COR-L47 (cell line): ENCODE measurements at places on chromosomes 11 and 22.

GRCh38 chr11:117986981-117987574 lies 884 bp downstream of the IL10RA start:
- no peak for DNase-seq

DNA sequence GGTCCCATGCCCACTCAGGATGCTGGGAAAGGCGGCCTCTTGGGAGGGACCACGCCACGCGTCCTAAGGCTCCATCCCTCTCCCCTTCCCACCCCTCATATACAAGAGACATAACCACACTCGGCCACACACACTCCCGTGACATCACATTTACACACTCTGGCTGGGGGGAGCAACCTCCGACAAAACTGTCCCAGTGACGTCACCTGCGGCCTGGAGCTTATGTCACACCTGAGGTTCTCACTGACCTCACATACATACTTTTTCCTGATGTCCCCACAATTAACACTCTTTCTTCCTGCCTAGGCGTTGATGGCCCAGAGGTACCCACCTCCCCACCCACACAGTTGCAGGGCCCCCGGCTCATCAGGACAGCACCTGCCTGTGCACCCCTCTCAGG lies 1.9 kb downstream of the ELFN2 start:
- DNase-seq, result no peak

GRCh38 chr22:50488886-50489285 lies 2.2 kb downstream of the MIOX start:
- DNase-seq, result no peak

- no peak for DNase-seq
Observed at GRCh38 chr11:69531717-69532088, 50.2 kb downstream of the LINC01488 start.

- DNase-seq, result no peak
Observed at GRCh38 chr11:12524865-12525264, 147.5 kb downstream of the PARVA start.

GRCh38 chr22:30996462-30996861 lies 27.4 kb downstream of the TUG1 start:
- DNase-seq, result no peak

GRCh38 chr22:22886546-22886945 lies 1.1 kb upstream of the IGLL5 start:
- DNase-seq, result no peak

DNA sequence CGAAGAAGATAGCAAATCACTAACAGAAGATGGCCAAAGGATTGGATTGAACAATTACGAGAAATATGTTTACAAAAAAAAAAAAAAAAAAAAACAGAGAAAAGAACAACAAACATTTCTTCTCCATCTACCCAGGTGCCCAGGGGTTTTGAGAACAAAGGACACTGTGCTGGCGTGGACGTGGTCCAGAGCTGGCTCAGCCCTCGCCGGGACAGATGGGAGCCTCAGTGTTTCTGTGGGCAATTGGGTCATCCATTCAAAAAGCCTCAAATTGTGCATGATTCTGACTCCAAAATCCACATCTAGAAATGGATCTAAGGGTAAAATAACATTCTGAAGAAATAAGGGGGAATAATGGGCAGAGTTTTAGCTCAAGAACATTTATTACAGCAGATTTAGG lies 63.1 kb downstream of the DHCR7 start:
- no peak for DNase-seq

DNA sequence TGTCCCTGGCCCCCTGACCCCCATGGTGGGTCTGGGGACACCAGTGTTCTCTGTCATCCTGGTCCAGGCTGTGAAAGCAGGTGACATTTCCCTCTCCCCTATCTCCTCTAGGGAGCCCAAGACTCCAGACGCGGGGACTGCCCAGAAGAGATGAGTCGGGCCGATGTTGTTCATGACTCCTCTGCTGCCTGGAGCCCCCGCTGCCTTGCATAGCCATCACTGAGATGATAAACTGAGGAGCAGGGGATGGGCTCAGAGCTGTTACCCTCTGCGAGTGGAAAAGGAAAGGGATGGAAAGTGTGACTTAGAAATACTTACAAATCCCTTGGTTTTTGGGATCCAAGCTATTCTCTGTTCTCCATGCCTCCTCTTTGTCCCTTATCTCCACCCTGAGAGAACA lies 209.6 kb downstream of the DSCAML1 start:
- no peak for DNase-seq

- no peak for DNase-seq
Observed at GRCh38 chr11:81278991-81279390, 1454.7 kb downstream of the FAM181B start.

- DNase-seq, result no peak
Observed at GRCh38 chr11:114276077-114276476, 20.1 kb upstream of the NNMT start.

DNA sequence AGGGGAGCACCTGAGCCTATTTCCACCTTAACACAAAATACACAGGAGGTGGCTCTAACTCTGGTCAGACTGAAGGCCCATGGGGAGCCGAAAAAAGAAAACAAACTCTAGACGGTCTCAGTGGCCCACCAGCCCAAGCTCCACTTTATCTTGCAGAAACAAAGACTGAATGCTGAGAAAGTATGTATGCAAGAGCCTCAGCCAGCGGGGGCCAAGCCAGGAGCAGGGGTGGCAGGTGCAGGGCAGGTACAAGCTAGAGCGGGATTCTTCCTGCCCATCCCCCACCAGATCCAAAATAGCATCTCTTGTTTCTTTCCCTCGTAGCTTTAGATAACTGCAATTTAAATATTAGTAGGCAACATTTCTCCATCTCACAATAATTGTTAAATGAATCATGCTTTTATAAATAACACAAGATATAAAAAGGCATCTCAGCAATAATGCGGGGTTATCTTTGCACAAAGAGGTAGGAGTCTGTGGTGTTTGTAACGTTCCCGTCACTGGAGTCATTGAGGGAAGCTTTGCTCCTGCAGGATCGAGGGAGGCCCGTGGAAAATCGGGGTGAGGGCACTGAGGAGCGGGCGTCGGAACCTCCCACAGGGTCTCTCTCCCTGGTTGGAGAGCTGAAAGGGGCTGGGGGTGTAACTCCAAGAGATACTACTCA lies 418.0 kb downstream of the SHANK2 start:
- no peak for DNase-seq

GRCh38 chr22:45446216-45446615 lies 32.7 kb downstream of the RIBC2 start:
- no peak for DNase-seq

GRCh38 chr11:4084406-4085125 lies 10.0 kb upstream of the RRM1 start:
- no peak for DNase-seq

DNA sequence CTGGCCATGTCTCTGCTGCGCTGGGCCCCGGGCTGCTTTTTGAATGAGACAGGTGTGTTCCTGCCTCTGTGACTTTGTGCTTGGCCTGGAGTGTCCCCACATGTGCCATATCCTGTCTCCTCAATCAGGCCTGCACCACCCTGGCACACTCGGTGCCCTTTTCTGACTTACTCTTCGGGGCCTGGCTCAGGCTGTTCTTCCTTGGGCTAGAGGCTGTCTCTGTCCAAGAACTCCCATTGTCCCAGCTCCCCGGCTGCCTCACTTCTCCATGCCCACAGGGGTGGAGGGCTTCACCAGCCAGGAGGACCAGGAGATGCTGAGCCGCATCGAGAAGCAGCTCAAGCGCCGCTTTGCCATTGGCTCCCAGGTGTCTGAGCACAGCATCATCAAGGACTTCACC lies 23.0 kb downstream of the MCM5 start:
- no peak for DNase-seq

DNA sequence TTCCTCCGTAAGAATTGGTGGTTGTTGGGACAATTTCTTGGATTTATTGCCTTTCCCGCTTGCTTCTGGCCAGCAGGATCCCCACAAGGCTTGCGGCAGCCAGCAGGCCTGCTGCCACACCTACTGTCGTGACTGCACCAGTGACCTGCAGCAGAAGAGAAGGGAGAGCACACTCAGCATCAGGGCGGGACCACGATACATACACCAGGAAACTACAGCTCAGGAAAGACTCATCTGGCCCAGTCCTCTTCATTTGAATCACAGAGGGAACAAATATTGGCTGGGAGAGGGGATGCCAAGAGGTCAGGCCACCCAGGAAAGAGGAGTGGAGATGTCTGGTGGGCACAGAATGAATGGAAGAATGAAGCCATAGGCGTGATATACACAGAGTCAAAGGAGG lies 10.3 kb downstream of the PLAAT2 start:
- DNase-seq, result no peak

DNA sequence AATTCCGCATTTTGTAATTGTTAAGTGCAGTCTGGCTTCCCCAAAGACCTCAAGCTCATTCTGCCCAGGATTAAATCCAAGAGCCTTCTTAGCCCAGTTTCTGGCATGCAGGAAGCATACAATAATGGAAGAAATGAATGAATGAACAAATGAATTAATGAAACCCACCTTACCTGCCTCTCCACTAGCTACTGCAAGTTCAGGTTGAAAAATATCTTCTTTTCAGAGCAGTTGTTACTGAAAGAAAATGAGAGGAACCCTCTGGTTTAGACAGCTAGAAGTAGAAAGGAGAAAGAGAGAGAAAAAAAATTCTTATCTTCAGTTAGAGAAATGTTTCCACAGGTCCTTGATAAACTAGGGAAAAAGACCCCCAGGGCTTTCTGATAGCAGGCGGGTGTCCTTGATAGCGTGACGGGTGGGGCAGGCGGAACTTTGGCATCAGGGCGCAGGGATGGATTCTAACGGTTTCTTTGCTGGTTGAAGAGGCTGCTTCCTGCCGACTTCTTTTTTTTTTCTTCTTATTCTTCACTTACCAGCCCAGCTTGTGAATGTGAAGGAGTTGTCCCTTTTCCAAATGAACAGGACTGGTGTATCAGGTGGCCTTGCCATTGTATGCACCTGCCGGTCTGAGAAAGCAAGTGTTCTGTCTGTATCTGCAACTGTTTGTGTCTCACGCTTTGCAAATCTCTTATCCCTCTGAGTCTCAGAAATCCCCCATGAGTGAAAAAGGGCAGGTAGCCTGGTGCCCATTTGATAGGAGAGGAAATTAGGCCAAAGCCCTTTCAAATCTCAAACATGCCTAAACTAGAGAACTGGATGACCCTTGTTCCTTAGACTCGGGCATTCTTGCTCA lies 10.0 kb downstream of the LMO2 start:
- no peak for DNase-seq

DNA sequence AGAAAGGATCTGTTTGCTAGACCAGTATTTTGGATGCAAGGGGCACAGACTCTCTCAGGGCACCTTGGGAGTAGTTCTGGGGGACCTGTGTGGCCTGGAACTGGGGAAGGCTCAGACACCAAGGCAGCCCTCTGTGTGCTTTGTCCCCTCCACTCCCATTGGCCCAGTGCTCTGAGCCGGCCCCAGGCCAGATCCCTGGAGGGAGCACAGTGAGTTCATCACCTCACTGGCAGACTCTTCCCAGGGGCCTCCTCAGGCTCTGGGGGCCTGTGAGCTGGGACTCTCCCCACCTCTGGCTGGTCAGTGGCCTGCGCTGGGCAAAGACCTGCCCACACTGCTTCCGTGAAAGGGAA lies 51.7 kb downstream of the CHRDL2 start:
- no peak for DNase-seq

DNA sequence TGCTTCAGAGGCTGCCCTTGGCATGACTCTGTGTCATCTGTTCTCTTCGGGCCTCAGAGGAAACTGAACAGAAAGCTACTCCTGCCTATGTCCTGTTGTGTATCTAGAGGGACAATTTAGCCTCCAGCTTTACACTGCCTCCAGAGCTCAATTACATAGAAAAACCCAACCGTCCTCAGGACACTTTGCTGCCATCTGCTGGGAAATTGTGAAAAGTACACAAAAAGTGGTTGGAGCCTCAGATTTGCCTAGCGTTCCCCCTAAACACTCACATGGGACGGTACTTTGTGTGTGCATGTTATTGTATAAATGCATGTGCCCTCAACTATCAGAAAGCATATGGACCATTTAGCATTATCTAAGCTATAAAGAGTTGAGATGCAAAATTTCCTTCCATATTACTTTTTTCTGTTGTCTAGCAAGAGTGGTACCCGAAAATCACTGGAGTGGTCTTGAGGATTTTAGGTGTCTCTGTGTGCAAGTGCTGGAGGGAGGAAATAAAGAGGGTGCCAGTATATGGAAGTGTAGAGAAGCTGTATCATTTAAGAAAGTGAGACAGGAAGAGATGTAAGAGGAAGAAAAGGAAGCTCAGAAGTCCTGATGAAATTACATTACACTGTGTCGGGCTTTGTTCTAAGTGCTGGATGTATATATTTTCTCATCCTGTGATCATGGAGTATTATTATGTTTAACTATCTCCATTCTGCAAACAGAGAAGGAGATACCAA lies 8.7 kb upstream of the MS4A4E start:
- peak; percentile 0 for DNase-seq

GRCh38 chr11:134794192-134794591 lies 382.1 kb upstream of the B3GAT1 start:
- DNase-seq, result no peak

DNA sequence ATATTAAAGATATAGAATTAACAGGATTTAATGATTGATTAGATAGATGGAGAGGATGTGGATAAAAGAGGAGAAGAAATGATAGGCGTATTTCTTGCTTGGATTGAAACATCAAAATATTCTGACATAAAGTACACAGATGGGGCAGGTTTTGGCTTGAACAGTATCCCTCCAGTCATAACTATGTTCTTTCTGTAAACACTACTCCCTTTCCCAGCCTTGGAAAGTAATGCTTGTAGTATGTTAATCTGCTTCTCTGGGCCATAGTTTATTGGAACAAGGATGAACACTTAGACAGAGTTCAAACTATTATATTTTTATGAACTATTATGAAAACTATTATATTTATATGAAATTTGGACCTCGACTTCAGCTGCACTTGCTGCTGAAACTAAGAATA lies 419.2 kb downstream of the AASDHPPT start:
- no peak for DNase-seq

DNA sequence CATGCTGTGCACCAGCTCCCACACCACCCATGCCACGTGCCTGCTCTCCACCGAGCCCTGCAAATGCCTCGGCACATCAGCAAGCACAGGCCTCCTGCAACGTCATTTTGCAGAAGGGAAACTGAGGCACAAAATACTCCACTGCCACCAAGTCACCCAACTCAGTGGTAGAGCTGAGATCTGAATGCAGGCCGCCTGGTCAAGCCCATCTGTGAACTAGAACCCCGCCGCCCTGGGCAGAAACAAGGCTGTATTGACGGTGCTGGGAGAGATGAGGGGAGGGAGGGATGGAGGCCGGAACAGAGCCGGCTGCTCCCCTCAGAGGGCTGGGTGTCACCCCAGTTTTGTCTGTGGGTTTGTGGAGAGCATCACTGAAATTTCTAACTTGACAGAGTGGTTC lies 81.4 kb downstream of the CDKN1C start:
- no peak for DNase-seq

- no peak for DNase-seq
Observed at GRCh38 chr11:117901601-117902000, 25.1 kb upstream of the FXYD6 start.

- DNase-seq, result no peak
Observed at GRCh38 chr11:10287766-10288715, 6.0 kb downstream of the SBF2 start.

DNA sequence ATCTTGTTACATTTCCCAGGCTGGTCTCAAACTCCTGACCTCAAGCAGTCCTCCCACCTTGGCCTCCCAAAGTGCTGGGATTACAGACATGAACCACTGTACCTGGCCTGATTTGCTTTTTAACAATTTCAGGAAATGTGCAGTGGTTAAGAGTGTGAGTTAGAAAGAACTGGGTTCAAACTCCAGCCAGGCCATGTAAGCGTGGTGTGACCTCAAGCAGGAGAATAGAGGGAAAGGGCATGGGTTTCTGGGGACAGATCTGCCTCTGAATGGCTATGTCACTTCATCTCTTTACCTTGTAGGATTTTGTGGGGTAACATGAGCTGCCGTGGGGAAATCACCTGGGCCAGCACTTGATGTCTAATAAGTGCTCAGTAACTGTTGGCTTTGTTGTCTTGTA lies 9.3 kb downstream of the SNRPD3 start:
- DNase-seq, result no peak
